Stimulated activated CD8-positive, alpha-beta memory T cell treated with anti-CD3 and anti-CD28 coated beads, Interleukin-7, amount 100 ng/mL, for 4 hours (primary cell): ENCODE measurements at places on chromosomes 6 and 20.

DNA sequence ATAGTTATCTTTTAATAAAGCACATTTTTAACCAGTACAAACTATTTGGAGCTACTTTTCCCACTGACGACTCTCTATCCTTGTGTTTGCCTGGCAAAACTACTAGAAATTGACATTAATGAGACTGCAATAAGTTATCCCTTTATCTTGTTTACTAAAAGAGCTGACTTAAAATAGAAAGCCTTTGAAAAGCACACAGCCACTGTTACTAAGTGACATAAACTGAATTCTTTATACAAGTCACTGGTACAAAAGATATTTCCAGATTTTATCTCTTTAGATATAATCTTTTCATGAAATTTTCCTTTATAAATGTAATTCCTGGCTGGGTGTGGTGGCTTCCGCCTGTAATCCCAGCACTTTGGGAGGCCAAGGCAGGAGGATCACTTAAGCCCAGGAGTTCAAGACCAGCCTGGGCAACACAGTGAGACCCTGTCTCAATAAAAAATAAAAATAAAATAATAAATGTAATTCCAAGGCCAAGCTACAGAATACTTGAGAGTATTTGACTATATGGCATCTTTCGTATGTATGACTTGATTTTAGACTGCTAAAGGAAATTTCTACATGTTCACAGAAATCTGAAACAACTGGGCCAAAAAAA lies 9.5 kb downstream of the MBOAT1 start:
- DNase-seq, result no peak

DNA sequence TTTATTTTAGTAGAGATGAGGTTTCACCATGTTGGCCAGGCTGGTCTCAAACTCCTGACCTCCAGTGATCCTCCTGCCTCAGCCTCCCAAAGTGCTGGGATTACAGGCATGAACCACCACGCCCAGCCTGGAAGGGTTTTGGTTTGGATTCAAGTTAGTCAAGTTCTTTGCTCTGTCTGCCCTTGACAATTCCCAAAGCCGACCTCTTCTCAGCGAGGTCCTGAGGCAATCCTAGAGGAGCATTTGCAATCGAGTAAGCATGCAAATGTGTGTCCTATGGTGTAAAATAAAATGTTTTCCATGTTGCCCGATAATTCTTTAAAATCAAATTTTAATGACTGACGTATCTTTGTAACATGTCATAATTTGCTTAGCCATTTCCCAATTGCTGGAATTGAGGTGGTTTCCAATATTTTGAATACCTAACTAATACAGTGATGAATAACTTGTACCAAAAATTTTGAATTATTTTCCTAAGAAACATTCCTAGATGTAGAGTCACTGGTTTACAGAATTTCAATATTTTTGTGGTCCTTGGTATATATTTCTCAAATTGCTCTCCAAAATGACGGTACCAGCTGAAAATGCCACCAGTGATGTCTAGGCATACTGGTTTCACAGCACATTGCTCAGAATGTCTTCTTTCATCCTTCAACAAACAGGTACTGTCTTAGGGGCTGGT lies 38.7 kb downstream of the GTF2H5 start:
- no peak for DNase-seq

- DNase-seq, result no peak
Observed at GRCh38 chr20:34083137-34083536, 28.9 kb downstream of the EIF2S2 start.

DNA sequence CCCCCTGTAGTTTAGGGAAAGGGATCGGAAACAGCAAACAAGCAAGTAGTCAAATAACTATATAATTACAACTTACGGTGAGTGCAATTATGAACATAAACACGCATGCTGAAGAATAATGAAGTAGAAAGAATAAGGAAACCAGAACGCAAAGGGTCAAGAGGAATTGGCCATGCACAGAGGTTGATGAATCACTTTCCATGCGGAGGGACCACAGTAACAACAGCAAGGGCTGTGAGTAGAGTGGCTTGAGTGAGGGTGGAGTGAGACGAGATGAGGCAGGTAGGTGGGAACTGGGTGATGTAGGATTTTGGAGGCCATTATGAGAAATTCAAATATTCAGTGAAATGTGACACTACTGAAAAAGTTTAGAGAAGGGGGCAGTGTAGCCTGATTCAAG lies 112.2 kb upstream of the LAMP5 start:
- no peak for DNase-seq
